ENCODE measurements at places on chromosomes 7 and 10.

GRCh38 chr7:26073041-26073440 is 79.0 kb upstream of the NFE2L3 start:
- DNase-seq, result no peak

GRCh38 chr10:77463967-77464745 is 173.5 kb downstream of the KCNMA1 start:
- DNase-seq, result no peak

DNA sequence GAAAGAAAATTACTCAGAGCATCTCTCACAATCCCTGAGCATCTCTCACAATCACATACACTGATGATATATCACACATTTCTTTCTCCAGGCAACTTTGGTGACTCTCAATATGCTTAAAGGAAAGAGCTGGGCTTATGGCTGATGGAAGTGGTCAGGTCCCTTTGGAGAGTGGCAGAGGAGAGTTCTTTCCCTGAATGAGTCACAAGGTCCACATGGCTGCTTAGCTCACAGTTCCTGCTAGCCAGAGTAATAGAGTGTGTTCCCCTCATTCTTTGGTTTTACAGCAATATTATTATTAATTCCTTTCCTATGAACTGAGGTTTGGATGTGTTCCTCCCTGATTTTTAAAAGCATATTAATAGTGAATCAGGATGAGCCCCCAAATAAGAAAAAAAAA is 287.4 kb downstream of the C7orf25 start:
- no peak for DNase-seq

- DNase-seq, result no peak
These were observed 112.1 kb downstream of the FAM53B start for GRCh38 chr10:124632064-124632531.

GRCh38 chr7:142327628-142328405 is 70.0 kb upstream of the PRSS58 start:
- DNase-seq, result no peak

GRCh38 chr10:130336617-130337304 is 200.6 kb downstream of the GLRX3 start:
- no peak for DNase-seq

GRCh38 chr7:158374146-158374545 is 213.5 kb downstream of the PTPRN2 start:
- no peak for DNase-seq

- no peak for DNase-seq
These were observed 10.8 kb downstream of the LOXL4 start for GRCh38 chr10:98257198-98257597.

Measured in stimulated activated CD8-positive, alpha-beta memory T cell treated with anti-CD3 and anti-CD28 coated beads, Interleukin-12 subunit alpha, Interleukin-12 subunit beta, amount 100 ng/mL, for 4 hours (primary cell).